ENCODE measurements at places on chromosomes 2 and 18.

DNA sequence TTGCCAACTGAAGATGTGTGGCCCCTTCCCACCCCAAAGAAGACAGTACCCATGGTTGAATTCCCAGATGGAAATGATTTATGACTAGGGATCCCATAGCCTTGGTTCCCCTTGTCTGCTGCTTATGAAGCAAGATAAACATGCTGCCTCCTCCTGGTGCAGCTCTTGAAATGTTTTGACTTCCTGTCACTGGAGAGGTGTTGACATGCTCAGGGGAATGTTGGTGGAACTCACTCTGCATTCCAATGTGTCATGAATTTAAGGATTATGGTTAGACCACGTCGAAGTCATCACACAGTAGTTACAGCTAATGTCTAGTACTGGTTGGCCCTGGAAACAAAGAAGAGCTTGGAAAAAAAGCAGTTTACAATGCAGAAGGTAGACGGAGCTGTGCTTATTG, 69.0 kb upstream of the FAM110C start:
- no peak for DNase-seq

- DNase-seq, result peak; percentile 25
These were observed 101.0 kb downstream of the VIT start for GRCh38 chr2:36797324-36798070.

DNA sequence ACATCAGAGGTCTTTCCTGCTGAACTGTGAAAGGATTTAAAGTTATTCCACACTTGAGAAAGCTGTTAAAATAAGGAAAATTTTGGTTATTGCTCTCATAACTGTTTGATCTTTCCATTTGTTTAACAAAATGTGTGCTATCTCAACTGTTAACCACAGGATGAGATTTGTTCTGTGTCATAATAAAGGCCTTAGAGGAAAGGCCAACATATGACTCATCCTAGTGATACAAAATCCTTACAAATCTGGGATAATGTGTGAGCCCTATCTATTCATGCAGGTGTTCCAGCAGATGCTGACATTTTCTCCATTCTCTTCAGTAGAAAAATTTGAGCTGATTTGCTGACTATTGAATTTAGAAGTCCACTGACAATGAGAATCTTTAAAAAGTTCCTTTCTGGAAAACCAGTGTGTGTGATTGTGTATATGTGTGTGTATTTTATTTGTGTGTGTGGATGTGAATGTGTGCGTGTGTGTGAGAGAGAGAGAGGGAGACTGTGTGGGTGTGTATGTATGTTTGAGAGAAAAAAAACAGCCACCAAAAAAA, 1111.9 kb upstream of the GYPC start:
- no peak for DNase-seq

DNA sequence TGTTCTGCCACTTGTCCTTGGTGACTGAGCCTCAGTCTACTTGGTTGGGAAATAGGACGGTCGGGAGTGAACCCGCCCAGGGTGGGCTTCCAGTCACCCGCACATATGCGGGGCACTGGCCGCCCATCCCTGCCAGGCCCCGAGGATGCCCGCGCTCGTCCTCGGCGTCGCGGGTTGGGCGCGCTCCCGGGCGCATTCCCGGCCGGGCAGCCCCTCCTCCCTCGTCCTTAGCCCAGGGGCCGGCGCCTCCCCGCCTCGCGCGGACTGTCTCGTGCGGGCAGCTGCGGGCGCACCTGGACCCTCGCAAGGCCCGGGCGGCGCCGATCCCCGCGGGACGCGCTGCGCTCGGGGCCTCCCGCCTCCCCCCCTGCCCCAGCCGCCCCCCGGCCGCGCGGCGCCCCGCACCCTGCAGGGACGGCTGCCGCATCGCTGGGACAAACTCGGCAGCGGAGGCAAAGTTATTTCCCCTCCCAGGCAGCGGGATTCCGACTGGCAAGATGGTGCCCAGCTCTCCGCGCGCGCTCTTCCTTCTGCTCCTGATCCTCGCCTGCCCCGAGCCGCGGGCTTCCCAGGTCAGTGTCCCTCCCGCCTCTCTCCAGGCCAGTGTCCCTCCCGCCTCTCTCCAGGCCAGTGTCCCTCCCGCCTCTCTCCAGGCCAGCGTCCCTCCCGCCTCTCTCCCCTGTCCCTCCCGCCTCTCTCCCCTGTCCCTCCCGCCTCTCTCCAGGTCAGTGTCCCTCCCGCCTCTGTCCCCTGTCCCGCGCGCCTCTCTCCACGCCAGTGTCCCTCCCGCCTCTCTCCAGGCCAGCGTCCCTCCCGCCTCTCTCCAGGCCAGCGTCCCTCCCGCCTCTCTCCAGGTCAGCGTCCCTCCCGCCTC, at the start of gene FBLN7:
Gene FBLN7, plus strand, starts transcription at position 227 of the 874 bp plus-strand sequence. Its CDS starts 271 bp downstream, at position 498.
- DNase-seq, result no peak

- DNase-seq, result no peak
These were observed 520.6 kb upstream of the RAB12 start for GRCh38 chr18:8088626-8089025.

GRCh38 chr2:238866656-238867277, 18.9 kb downstream of the TWIST2 start:
- DNase-seq, result no peak
